NCI-H2081 treated with DMSO at 0.1 percent for 48 hours (cell line): ENCODE measurements at places on chromosomes 5 and 9.

- DNase-seq: no peak
Observed at GRCh38 chr9:12054235-12054634, 639.0 kb upstream of the TYRP1 start.

DNA sequence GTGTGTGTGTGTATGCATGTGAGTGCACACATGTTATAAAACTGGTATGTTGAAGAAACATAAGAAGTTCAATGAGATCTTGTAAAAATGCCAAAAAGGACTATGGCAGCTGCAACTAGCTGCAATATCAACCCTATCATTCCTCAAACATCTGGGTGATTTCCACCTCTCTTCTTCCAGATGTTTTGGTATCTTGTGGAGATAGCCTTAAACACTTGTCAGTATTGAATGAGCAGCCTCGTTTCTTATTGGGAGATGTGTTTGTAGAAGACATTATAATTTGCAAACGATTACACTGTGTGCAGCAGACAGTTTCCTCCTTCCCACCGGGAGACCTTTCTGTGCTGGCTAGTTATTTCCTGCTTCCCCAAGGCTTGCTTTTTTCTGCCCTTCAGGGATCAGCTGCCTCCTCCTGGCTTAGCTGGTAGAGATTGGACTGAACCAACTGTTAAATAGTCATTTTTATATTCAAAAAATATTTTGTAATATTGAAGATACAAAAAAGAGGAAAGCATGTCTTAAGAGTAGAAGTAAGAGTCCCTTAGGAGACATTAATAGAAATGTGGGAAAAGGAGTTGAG, 168.4 kb upstream of the MPDZ start:
- peak; percentile 77 for DNase-seq

DNA sequence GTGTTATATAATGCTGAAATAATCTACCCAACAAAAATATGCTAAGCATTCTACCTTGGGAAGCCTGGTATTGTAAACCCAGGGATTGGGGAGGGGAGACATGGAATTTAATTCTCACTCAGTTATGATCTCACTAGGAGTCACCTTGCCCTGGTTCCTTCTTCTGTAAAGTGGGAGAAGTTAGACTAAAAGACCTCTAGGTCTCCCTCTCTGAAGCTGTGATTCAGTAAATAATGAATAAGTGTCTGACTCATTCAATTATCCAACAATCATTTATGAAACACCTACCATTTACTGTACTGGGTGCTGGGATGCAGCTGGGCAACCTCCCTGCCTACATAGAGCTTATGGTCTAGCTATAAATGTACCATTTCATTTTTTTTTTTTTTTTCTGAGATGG, 20.2 kb upstream of the SPARC start:
- DNase-seq: no peak

DNA sequence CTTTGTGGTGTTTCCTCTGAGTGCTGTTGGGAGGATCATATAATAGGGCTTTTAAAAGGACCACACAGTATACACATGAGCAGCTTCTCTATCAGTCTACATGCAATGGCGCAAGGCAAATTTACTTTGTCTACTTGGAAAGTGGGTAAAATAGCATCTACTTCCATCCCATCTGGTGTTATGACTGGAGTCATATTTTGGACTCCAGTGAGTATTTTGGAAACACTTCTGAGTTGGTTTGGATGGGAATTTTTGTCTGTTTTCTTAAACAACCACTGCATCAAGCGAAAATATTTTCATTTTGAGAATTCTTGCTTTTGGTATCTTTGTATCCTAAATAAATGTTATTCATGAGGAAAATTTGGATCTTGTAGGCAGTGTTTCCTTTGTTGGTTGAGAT, 220.8 kb downstream of the NMUR2 start:
- no peak for DNase-seq

DNA sequence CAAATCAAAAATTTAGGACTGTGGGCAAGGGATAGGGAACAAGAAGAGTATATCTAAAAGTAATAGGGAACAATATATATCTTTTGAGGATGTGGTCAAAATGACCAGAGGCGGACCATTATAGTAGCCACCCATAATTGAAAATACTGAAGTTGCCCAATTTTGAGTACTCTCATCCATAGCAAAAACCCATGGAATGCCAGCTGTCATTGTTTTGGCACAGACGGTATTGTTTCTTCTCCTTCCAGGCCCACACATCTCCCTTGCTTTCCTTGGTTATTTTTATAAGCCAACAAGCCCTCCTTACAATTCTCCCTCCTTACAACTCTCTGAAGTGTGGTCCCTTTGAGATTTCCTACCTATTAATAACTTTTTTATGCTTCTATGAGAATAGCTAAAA, 50.4 kb upstream of the RGMB start:
- DNase-seq: no peak

DNA sequence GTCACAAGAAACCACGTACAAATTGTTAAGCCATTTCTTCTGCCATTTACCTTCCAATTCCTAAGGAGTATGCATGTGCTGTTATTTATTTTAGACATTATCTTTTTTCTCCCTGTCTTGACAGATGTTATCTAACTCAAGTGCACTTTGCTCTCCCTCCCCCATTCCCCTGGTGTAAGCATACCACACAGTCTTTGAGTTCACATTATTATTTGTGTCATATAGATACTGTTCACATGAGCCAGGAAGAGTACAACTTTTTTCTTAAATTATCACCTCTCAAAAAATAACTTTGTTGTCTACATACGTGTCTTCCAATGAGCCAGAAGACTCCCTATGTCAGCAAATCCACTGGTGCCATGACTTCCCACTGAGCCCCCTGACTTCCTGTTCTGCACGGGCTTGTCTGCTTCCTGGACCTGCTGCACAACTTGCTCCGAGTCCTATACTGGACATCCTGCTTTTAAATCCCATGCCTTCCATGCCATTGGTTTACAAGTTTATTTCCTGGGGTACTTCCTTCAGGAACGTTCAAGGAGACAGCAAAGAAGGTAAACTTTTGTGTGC, 19.9 kb upstream of the FAM120A start:
- DNase-seq: no peak

GRCh38 chr9:86376016-86376415, 21.8 kb upstream of the TUT7 start:
- no peak for DNase-seq

- no peak for DNase-seq
Observed at GRCh38 chr5:167305591-167306213, 985.7 kb upstream of the WWC1 start.

DNA sequence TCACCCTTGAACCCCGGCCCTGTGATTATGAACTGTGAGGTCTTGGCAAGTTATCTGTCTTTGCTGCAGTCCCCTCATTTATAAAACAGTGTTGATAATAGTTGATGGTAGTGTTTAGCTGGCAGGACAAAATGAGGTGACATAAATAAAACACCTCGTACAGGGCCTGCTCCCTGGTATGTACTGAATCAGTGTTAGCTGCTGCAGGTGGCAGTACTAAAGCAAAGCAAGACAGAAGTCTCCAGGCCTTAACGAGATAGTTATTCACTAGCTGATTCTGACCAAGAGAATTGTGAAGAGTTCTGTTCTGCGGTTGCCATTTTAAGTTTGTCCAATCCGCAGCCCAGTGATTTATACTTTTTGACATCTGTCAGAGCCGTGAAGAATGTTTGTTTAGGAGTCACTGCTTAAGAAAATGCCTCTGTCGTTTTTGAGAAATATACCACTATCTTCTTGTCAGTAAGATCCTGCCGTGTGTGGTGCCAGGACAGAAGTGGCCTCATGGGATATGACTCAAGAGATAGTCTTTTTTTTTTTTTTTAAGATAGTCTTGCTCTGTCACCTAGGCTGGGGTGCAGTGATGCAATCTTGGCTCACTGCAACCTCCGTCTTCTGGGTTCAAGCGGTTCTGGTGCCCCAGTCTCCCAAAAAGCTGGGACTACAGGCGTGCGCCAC, 75.9 kb downstream of the KDM4C start:
- no peak for DNase-seq

DNA sequence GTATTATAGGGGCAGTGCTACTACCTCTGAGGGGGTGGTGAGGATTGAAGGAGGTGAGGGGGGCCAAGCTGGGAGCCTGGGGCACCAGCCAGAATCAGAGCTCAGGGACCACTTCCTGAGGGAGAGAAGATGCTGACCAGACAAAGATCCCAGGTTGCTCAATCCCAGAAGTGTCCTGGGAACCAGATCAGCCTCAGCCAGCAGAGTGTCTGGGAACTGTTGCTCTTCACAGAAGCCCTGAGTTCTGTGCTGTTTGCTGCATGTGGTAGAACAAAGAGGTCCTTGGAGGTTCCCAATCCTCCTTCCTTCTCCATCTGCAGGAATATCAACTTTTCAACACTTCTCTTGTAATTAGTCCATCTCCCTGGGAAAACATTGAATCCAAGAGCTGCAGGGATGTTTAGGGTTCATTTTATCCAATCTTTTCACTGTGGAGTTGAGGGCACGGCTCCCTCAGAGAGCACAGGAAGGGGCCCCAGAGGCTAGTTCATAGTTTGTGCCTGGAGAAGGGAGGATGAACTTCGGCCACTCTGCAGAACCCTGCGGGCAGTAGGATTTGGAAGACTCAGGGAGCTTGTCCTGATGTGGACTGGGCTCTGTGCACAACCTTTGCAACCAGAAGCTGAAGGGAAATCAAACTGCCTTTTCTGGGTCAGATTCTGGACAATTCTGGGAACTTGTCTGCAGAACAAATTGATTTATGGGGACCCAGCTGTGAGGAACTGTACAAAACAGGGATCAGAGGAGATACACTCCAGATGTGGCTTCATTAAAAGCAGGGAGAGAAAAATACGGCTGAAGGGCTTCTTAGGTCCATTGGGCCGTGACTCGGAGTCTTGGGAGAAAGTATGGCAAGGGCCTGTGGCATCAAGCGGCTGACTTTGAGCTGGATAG, 57.1 kb downstream of the GALNT12 start:
- no peak for DNase-seq

- DNase-seq: no peak
Observed at GRCh38 chr9:84206801-84207370, 133.7 kb downstream of the SLC28A3 start.

DNA sequence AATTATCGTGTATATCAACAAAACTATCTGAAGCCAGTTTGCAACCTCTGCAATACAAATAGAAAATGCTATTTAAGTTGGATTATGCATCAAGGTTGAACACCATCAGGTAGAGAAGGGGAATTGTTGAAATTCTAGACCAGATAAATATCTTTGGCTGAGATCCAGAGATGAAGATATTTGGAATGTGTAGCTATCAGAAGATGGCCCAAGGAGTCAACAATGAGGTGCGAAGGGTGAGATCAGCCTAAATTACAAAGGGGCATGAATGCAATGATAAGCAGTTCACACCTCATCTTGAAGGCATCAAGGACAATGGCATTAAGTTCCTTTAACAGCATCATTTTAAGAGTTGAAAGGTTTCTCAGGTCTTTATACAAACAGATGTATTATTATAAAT, 572.1 kb upstream of the DMAC1 start:
- no peak for DNase-seq

DNA sequence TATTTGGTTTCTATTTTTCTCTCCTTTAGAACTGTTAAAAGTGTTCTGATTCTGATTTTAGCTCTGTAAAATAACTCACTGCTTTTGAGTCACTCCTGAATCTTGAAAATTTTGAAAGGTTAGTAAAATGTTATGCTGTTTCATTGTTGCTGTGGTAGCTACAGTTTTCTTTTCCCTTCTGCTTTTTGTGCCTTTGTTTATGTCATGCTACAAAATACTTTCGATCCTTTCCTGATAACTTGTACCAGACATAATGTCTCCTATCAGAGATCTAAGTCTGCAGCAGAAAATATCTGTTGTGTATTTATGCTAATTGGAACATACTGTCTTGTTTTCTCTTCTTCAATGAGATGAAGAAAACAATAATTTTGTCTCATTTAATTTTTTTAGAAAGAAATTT, 26.9 kb upstream of the CEP120 start:
- DNase-seq: no peak

DNA sequence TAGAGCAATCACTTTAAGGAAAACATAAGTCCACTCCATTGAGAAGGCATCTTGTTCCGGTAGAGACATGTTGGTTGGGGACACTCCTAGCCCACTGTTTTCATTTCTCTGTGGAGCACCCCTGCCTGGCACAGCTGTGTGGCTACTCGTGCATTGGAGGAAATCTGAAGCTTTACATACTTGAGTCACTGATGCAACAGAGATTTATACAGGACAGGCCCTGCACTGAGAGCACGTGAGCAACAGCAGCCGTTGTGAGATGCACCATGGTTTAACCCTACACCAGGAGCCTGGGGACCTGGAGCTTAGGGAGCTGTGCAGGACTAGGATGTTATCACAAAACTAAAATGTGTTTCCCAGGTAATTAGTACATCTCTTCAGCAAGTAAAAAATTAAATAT, 230.7 kb upstream of the IRX1 start:
- DNase-seq: no peak

- DNase-seq: no peak
Observed at GRCh38 chr9:96171728-96172127, 130.2 kb downstream of the HSD17B3 start.

DNA sequence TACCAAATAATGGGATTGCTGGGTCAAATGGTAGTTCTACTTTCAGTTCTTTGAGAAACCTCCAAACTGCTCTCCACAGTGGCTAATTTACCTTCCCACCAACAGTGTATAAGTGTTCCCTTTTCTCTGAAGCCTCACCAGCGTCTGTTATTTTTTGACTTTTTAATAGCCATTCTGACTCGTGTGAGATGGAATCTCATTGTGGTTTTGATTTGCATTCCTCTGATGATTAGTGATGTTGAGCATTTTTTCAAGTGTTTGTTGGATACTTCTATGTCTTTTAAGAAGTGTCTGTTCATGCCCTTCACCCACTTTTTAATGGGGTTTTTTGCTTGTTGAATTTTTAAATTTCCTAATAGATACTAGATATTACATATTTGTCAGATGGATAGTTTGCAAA, 28.4 kb upstream of the SUSD1 start:
- no peak for DNase-seq

DNA sequence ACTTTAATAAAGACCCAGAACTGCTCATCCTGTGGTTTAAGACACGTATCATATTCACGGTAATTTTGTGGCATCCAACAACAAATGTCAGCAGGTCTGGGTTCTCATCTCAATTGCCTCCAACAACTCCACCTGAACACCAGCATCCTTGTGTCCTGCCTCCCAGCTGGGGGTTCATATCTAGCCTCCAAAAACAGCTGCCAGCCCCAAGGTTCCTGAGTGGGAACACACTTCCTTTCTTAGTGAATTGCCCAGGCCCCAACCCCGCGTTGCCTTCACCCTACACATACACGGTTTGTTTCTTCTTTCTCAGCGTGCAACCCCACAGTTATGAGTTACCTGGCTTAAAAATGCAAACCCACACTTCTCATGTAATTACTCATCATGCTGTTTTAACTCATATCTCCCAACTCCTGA, 77.9 kb downstream of the SEMA4D start:
- DNase-seq: no peak

GRCh38 chr9:12689233-12689632, 4.0 kb upstream of the TYRP1 start:
- no peak for DNase-seq
